ENCODE measurements at places on chromosomes 16 and 17.

DNA sequence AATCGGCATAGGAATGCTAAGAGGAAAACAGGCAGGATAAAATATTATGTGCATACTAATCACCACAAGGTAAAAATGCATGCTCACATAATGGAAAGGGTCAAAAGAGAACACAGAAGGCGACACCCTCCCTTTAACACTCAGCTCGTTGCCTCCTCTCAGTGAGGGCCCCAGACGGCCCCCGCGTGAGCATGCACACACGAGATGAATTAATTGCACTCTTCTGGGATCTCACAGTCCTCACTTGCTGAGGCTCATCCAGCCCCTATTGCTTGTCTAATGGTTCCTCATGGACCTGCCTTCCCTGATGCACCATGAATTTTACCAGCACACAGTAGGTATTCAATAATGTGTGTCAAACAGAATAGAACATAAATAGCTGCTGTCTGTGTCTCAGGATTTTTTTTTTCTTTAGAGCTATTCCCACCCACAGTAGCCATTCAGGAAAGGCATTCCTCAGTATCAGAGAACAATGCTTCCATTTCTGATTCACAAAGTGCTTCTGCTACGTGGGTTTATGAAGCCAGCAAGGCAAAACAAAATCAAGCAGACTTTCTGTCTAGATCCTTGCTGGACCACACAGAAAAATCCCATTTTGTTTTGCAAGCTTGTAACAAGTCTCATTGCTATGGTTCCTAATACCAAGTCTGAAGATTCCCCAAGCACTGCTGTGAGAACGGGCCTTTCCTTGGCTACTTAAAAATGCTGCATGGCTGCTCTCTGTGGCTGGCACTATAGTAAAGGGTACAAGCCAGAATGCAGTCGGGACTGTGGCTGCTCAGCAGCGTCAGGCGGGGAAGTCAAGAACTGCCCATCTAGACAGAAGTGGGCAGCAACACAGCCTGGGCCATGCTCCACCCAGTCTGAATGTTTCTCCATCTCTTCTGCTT, 43.6 kb downstream of the TOM1L2 start:
- DNase-seq, result no peak

DNA sequence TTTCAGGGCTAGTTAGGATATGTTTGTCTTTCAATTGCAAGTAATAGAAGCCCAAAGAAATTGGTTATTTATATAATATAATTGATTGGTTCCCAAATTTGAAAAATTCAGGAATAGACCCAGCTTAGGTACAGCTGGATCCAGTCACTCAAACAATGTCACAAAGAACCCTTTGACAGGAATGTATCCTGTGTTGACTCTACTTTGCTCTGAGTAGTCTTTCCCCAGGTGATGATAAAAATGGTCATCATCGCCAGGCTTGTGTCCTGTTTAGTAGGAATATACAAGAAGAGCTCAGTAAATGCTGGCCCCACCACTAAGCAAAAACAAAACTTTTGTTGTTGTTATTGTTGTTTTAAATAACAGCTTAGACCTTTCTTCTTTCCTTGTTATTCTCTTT, 35.0 kb downstream of the MAPT start:
- DNase-seq, result no peak

DNA sequence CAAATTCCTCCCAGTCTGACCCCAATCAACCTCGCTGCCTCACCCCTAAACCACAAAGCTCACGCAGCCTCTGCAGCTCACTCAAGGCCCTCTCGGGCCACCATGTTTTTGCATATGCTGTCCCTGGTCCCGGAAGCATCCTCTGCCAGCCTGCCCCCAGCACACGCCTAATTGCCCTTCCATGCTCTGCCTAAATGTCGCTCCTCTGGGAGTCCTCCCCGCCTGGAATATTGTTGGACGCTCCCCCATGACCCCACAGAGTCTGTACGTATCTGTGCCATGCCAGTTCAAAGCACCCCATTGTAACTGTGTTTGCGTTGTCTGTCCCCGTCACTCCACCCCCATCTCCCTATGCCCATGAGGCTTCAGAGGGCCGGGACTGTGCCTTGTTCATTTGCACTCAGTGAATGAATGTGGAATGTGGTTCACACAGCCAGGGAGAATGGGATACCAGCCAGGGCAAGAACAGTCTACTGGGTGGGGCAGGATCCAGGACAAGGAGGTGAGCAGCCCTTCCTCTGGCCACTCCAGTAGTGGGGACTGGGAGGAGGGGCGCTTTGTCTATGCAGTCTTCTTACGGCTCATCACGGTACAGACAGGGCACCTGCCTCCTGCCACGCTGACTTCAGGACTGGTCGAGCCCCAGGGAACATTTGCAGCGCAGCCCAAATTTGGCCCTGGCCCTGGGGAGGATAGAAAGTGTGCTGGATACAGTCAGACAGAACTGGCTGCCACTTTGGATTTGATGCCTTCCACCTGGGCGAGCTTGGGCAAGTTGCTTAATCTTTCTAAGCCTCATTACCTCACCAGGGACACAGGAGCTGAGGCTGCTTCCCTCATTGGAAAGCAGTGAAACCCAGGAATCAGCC, 48.5 kb downstream of the NOS2 start:
- no peak for DNase-seq

- DNase-seq, result no peak
Observed at GRCh38 chr17:76597156-76598003, 11.7 kb upstream of the ST6GALNAC2 start.

DNA sequence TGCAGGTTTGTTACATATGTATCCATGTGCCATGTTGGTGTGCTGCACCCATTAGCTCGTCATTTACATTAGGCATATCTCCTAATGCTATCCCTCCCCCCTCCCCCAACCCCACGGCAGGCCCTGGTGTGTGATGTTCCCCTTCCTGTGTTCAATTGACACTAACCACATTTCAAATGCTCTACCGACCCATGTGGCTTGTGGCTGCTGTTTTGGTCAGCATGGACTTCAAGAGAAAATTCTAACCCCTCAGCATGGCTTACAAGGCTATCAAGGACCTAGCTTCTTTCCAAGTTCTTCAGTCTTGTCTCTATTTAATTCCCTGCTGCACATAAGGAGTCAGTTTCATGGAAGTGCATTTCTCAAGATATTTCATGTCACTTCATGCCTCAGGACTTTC, 52.9 kb downstream of the MMD start:
- DNase-seq, result no peak

DNA sequence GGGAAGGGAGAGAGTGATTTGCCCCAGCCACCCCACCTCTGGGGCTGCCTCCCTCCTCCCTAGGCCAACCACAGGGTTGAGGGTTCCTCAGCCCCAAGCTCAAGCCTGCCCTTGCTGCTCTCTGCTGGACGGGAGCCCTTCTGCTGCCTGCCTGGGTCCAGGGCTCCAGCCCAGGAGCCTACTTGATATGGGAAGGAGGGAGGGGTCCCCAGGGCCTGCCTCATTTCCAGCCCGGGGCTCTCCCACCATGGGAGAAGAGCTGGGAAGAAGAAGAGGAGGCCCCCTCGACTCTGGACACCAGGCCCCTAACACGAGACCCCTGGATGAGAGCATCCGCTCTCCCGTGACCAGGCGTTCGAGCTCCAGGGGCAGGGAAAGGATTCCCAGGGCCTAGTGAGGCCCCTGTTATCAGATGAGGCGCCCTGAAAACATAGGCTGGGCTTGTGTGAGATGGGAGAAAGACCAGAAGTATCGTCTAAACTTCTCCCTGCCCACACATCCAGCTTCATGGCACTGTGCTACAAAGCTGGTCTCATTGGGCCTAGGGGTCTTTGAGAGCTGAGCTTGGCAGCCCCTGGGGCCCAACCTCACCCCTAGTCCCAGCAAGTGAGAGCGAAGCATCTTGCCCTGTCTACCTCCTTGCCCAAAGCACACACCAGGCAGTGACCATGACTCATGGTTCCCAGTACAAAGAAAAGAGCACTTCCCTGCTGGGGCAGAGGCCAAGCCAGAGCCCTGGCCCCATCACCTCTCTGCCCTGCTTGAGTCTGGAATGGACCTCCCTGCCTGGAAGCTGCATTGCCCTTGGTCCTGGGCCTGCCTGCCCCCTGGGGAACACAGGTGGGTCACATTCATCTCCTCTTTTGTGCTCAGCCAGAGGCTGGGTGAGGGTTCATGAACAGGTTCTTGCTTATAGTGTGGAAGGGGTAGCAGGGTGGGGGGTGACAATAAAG, 987 bp downstream of the SLC16A5 start:
- DNase-seq, result no peak
